A673 (cell line): ENCODE measurements at places on chromosomes 11 and 22. TPM values are rescaled to one million over a fixed set of nuclear protein-coding genes. Genes with fewer than 3 reads are reported as not detected.

Gene CRACR2B
- 0.90 and 1.1 TPM in 2 replicates for total RNA-seq

GRCh38 chr11:79570104-79570503 lies 129.3 kb upstream of the TENM4 start:
- no peak overlapping the region for H3K4me3 ChIP-seq
- H3K4me1 ChIP-seq = no peaks in the 10 kb centered on the region
- no peaks in the 10 kb centered on the region for H3K36me3 ChIP-seq
- DNase-seq = no peak

DNA sequence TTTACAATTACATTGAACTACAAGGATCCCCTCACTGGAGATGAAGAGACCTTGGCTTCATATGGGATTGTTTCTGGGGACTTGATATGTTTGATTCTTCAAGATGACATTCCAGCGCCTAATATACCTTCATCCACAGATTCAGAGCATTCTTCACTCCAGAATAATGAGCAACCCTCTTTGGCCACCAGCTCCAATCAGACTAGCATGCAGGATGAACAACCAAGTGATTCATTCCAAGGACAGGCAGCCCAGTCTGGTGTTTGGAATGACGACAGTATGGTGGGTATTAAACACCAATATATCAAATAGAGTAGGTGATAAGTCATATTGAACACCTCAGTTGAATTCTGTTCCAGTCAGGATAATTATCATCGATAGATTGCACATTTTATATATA lies 4.4 kb downstream of the FBXO7 start:
- peaks cover 12% of the 10 kb centered on the region for H3K4me1 ChIP-seq
- no peak for DNase-seq
- no peak overlapping the region for H3K27ac ChIP-seq
- H3K4me3 ChIP-seq = no peak overlapping the region
- no peaks in the 10 kb centered on the region for H3K27me3 ChIP-seq
- H3K36me3 ChIP-seq = no peaks in the 10 kb centered on the region

DNA sequence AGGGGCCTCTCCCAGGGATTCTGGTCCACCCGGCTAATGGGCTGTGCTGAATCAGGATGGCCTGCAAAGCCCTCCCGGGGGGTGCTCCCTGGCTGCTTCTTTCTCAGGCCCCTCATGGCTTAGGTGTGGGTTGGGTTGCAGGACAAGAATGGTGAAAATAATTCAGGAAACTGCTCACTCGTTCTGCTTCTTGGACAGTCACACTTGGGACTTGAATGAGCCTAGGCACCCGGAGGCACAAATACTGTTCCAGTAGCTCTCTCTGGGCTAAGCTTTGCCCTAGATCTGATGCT lies 83.2 kb downstream of the TRIM29 start:
- no peak for DNase-seq
- H3K27me3 ChIP-seq = peaks cover 7% of the 10 kb centered on the region
- no peaks in the 10 kb centered on the region for H3K36me3 ChIP-seq
